ENCODE measurements at places on chromosomes 6 and 20. TPM values are rescaled to one million over a fixed set of nuclear protein-coding genes. Genes with fewer than 3 reads are reported as not detected.

TMEM242 gene
- total RNA-seq: 7.0 TPM

FAM184A gene
- total RNA-seq: 0.33 TPM

HBS1L gene
- total RNA-seq: 113 TPM

PRR18 gene
- total RNA-seq: not detected

COQ3 gene
- total RNA-seq: 3.3 TPM

TMEM74B gene
- 0.13 TPM for total RNA-seq

MYLK2 gene
- total RNA-seq: 0.07 TPM

BPIFB1 gene
- total RNA-seq: 0.07 TPM

COL21A1 gene
- 23.1 TPM for total RNA-seq

COL19A1 gene
- 2.6 TPM for total RNA-seq

LST1 gene
- 0.23 TPM for total RNA-seq

SRSF12 gene
- total RNA-seq: 0.03 TPM

ARMC12 gene
- total RNA-seq: 0.26 TPM

TPX2 gene
- 10.6 TPM for total RNA-seq

TFAP2B gene
- total RNA-seq: 0.13 TPM

All from smooth muscle cell of the pulmonary artery (primary cell).